Fibroblast of the aortic adventitia (primary cell): ENCODE measurements at places on chromosomes 12 and 14. TPM values are rescaled to one million over a fixed set of nuclear protein-coding genes. Genes with fewer than 3 reads are reported as not detected.

Gene PKP2
- 0.45 and 16.1 TPM in 2 replicates for total RNA-seq

Gene LRRIQ1
- 1.5 and 2.7 TPM in 2 replicates for total RNA-seq

Gene TEX52
- total RNA-seq, result not detected in 2 replicates

DNA sequence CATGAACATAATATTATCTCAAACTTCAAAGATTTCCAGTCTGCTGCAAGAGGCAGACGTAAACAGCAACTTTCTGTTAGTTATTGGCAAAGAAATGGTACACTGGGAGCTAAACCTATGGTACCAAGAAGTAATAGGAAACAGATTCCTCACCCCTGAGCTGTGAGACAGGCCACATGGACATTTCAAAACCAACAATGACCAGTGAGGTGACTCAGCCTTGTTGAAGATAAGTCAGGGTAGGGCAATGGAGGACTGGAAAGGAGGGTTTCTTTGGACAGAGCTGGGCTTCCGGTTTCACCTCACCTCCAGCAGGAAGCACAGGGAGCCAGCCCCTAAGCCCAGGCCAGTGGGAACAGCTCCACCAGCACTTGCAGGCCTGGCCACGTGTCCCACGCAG, 1320.5 kb downstream of the AACS start:
- DNase-seq, result peak; percentile 94

- no peak for DNase-seq
Observed at GRCh38 chr12:76177821-76178220, 93.3 kb upstream of the NAP1L1 start.

- no peak for DNase-seq
Observed at GRCh38 chr14:94058674-94059138, 22.3 kb downstream of the DDX24 start.

DNA sequence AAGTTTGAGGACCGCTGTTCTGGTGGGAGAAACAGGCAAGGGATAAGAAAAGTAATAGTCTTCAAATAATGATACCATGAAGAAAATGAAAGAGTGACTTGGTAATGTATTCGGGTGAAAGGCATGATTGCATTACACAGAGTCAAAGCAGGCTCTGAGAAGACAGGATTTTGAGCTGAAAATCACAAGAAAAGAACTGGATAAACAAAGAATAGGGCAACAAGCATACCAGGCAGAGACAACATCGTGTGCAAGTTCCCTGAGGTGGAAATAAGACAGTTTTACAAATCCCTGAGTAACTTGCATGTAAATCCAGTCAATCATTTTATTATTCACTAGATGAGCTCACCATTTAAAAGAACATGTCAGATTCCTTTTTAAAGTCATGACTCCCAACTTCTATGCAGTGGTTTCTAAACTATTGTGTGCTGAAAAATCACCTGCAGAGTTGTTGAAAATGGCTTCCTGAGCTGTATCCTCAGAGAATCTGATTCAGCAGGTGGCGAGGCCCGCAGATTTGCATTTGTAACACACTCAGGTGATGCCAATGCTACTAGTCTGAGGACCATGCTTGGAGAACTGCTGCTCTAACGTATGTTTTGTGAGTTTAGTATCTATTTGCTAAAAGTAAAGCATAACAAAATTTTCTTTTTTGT, 133.0 kb upstream of the ABCD2 start:
- DNase-seq, result no peak

DNA sequence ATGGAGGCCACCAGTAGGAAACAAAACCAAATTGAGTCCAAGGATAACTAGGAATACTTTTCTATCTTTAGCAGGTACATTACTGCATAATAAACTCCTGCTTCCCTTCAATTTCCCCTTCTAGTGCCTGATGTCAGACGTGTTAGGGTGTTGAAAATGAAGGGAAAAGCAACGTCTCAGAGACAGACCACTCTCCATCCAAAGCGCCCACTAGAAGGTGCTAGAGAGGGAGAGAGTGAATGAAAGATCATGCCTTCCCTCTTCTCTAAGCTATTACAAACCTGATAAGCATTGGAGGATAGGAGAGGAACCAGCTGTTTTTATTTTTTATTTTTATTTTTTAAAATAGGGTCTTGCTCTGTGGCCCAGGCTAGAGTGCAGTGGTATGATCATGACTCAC, 64.1 kb downstream of the ZNF641 start:
- peak; percentile 14 for DNase-seq

DNA sequence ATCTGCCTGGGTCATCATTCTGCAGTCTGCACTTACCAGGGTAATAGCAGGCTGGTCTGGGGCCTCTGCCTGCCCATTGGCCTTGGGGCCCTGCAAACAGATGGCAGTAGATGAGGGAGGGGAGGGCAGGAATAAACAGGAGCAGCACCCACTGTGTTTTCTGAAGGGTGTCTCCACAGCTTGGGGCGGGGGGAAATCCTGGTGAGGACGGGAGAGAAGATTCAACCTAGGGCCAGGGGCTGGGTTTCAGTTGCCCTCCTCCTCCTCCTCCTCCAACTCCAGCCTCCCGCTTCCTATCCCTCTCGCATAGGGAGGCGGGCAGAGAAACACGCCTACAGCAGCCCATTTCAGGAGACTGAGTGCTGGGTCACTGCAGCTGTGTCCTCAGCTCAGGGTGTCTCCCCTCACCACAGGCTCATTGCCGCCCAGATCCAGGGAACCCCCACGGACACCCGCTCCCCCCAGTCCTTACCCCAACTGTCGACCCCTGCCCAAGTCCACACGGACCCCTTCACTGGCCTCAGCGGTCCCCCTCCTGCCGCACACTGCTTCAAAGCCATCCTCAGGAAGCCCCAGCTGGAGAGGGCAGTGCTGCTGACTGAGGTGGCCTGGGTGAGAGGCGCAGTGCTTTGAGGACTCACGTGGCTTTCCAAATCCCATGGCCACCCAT, 9.1 kb upstream of the KRT80 start:
- no peak for DNase-seq

DNA sequence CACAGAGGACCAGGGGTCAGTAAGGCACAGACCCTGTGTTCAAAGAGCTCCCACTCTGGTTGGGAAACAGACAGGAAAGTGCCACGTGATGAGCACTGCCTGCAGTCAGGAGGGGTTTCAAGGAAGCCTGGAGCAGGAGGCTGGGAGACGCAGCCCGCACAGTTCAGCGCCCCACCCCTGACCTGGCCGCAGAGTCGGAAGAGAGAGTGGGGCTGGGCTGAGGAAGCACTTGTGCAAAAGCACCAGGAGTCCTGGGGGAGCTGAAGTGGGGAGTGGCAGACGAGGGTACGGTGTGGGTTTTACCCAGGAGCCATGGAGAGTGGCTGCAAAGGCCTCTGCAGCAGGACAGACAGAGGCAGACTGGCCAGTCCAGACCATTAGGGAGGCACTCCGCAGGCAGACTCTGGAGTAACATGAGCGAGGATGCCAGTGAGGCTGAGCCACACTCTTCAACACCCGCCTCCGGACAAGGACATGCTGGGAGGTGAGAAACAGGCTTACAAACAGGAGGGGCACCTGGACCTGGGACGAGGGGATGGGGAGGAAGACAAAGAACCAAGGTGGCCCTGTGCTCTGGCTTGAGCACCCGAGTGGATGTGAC, 85.7 kb upstream of the GPR68 start:
- no peak for DNase-seq

GRCh38 chr12:32305163-32305562, 94.2 kb upstream of the FGD4 start:
- DNase-seq, result peak; percentile 78

DNA sequence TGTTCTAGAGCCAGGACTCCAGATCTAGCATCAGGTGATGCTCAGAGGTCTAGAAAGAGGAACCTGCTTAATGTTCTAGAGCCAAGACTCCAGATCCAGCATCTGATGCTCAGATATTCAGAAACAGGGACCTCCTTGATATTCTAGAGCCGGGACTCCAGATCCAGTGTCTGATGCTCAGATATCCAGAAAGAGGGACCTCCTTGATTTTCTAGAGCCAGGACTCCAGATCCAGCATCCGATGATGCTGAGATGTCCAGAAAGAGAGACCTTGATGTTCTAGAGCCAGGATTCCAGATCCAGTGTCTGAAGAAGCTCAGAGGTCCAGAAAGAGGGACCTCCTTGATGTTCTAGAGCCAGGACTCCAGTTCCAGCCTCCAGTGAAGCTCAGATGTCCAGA, 36.9 kb downstream of the MEG3 start:
- no peak for DNase-seq
